ENCODE measurements at places on chromosomes 16 and 17.

- no peak for DNase-seq
These were observed 34.3 kb downstream of the MARF1 start for GRCh38 chr16:15608398-15609285.

- no peak for DNase-seq
These were observed 17.8 kb downstream of the HNF1B start for GRCh38 chr17:37726891-37727675.

DNA sequence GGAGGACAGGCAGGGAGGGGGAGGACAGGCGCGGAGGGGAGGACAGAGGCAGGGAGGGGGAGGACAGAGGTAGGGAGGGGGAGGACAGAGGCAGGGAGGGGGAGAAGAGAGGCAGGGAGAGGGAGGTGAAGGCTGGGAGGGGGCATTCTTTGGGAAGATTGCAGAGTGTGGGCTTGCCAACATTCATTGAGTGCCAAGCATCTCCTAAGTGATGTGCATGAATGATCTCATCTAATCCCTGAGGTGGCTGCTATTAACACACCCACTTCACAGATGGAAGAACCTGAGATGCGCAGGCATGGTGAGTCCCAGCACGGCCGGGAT is 58.3 kb downstream of the NT5M start:
- DNase-seq = peak; percentile 15

- DNase-seq = no peak
These were observed 8.2 kb downstream of the USP22 start for GRCh38 chr17:21034340-21035235.

DNA sequence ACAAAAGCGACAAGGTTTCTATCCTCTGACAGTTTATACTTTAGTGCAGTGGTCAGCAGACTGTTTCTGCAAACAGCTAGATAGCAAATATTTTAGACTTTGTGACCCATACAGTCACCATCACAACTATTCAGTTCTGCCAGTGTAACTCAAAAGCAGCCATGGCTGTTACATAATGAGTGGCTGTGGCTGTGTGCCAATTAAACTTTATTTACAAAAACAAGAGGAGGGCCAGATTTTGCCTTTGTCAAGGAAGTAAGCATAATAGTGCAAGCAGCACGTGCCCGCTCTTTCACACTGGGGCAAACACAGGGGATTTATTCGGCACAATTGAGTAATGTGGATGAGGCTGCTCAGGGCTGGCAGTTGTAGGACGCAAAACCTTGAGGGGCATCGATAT is 551.5 kb downstream of the MAF start:
- no peak for DNase-seq

DNA sequence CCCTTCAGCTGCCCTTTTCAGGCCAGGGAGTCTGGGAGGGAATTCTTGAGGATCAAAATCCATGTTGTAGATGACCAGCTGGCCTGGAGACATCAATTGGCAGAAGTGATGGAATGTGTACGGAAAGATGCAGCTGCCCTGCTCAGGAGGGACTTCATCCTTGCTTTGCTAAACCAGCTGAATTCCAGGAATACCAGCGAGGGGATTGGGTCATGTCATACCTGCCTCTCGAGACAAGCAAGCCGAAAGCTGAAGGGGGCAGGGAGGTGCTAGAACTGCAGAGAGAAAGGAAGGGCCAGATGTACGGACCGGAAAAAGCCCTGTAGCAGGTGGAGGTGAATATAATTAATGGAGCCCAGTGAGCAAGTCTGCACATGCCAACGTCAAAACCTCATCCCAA is 25.6 kb upstream of the NTN1 start:
- no peak for DNase-seq

DNA sequence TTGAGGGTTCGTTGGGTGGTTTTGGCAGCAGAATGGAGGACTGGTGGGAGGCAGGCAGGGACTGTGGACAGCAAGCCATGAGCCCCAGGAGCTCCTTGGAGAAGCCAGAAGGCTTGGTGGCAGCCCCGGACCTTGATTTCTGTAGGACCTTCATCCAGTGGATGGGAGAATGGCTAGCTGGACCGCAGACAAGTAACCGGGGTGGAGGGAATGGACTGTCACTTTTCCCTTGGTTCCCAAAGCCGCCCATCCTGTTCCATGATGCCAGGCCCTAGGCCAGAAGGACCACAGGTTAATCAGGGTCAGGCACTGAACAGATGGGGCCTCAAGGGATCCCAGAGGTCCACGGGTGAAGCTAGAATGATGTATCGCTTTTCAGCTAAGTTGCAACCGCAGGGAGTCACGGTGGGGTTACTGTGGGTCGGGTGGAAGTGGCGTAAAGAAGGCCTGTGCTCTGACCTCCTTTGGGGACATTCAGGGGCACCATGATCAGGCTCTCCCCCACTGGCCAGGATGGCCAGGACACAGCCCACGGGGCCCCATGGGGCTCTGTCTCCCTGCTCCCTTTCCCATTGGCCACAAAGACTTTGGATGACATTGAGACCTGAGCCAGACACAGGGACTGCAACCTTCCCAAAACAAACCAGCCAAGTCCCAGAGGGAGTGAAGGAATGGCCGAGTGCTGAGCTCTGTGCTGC is 66.9 kb upstream of the MRTFB start:
- DNase-seq = no peak

- no peak for DNase-seq
These were observed 80.3 kb downstream of the TRIM37 start for GRCh38 chr17:59026176-59026939.

DNA sequence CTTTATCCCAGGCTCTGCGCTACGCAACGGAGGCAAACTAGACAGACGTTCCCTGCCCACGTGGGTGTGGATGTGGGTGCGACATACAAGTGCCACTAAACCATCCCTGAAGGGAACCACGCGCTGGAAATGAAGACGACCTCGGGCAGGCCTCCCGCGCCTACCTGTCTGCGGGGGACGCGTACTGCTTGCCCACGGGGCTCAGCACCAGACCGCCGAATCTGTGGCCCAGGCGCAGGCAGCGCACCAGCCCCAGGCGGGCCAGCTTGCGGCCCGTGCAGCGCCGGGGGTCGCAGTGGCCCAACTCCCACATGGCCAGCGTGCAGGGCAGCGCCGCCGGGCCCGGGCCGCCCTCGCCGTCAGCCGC is 480 bp downstream of the TSR3 start:
- DNase-seq = no peak

DNA sequence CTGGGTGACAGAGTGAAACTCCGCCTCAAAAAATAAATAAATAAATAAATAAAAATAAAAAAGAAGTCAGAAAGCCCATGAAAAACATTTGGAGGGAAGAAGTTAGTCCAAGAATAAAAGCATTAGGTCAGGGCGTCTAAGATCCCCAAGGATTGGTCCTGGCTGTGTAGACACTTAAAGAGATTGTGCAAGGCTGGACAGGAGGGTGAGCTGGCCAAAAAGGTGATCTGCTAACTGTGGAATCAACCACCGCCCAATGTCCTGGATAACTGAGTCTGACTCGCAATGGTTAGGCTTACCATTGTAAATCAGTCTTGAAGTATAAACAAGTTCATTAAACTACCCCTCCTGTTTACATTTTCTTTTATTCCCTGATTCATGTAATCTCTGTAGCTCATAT is 8.8 kb upstream of the ABCA8 start:
- no peak for DNase-seq

GRCh38 chr17:71383091-71383490 is 737.7 kb upstream of the SOX9 start:
- no peak for DNase-seq

- peak; percentile 71 for DNase-seq
These were observed 1.9 kb downstream of the GLIS2 start for GRCh38 chr16:4317532-4318450.

- DNase-seq = no peak
These were observed 174.8 kb downstream of the NTN1 start for GRCh38 chr17:9195961-9196670.

DNA sequence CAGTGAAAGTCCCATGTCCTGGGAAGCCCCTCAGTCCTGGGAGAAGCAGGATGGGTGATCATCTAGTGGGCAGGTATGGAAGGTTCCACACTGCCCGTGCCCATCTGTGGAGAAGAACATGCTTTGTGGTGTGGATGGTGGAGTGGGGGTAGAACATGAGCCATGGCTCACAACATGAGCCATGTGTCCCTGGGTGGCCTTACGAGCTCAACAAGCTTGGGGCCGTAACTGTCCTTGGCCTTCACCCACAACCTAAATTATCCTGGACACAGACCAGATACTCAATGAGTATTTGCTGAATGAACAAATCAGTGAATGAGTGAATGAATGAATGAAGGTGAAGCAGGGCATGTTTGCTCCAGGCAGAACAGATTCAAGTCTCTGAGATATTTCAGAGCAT is 13.5 kb downstream of the SOX8 start:
- DNase-seq = no peak

- no peak for DNase-seq
These were observed 9.9 kb downstream of the LGALS3BP start for GRCh38 chr17:78969865-78970264.

- no peak for DNase-seq
These were observed at the start of gene PHLPP2 for GRCh38 chr16:71724320-71724751. TSS of gene PHLPP2 (minus strand) at chr16:71724701. CDS start at chr16:71714795, 9,906 bp downstream.

- DNase-seq = peak; percentile 89
These were observed 34.8 kb upstream of the FBXO47 start for GRCh38 chr17:39001703-39002637.

GRCh38 chr17:57868910-57869616 is 19.2 kb upstream of the MRPS23 start:
- DNase-seq = no peak

- DNase-seq = no peak
These were observed 142.3 kb upstream of the ZFHX3 start for GRCh38 chr16:73190256-73190655.

- DNase-seq = no peak
These were observed 16.0 kb downstream of the ALOX12B start for GRCh38 chr17:8071496-8071895.

DNA sequence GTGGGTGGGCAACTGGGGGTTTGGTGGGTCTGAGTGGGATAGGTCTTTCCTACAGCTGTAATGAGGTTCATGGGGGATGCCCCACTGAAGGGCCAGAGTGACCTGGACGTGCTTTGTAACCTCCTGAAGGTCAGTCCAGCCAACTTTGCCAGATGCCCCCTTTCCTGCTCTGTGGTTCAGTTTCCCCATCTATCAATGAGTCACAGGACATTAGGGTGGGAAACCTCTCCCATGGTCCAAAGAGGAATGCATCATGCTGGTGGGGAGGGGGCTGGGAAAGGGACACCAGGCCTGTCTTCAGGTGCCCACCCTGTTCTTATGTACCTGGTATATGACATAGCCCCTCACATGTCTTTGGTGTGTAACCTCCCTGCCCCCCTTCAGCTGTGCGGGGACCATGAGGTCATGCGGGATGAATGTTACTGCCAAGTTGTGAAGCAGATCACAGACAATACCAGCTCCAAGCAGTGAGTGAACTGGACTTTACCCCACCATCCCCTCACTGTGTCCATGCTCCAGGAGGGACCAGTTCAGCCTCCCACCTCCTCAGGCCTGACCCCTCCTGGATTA is 24.0 kb upstream of the ALKBH5 start:
- DNase-seq = no peak

- DNase-seq = peak; percentile 93
These were observed at the start of gene BIRC5 for GRCh38 chr17:78214016-78214705. TSS of gene BIRC5 (plus strand) at chr17:78214253. CDS start at chr17:78214317, 64 bp downstream.

DNA sequence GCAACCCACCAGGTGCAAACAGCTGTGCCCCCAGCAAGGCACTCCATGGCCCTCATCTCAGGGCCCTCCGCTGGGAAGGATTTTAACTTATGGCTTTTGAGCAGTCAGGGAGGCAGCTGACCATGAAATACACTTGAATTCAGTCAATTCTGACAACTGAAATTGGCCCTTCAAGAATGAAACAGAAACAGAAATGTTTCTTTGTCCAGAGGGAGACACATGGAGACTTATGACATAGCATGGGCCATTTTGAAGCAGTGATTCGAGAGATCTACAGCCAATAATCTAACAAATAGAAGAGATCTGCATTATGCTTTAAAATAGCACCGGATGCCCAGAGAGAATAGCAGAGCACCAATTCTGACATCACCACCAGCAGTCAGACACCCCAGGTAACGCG is 7.5 kb downstream of the CACNG1 start:
- DNase-seq = no peak

DNA sequence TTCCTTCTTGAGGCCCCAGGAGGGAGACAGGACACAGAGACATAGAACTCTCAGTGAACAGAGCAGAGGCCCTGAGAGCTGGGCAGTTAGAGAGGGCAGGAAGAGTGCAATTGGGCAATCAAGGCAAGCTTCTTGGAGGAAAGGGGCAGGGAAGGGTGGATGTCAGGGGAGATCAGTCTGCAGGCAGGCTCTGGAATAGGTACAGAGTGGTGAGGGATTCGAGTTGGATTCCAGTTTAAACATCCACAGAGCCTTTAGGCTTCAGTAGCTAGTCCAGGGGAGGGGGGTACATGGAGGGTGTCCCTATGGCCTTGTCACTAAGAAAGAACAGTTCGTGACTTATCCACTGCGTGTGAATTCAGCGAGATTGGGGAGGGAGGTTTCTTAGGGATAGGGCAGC is 2.0 kb downstream of the PYY start:
- DNase-seq = no peak

DNA sequence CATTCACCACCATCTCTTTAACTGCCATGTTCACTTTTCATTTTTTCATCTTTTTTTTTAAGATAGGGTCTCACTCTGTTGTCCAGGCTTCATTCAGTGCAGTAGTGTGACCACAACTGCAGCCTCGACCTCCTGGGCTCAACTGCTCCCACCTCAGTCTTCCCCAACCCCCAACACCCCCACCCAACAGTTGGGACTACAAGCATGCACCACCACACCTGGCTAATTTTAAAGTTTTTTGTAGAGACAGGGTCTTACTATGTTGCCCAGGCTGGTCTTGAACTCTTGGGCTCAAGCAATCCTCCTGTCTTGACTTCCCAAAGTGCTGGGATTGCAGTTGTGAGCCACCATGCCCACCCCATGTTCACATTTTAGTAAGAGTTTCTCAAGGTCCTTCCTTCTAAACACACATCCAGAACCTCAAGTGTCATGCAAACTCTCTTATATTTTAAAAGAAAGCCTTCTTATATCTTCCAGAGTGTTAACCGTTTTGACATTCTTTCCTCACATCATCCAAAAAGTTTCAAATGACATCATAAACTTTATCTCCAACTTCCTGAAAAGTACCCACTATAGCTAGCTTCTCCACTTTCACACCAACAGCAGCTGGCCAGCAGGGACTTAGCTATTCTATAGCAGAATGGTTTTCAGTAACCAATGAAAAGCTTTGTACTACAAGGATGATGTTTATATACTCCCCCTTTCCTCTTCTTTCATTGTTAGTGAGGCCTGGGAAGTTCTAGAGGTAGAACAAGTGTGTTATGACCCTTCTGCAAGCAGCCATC is 49.3 kb downstream of the TRAF4 start:
- DNase-seq = no peak

DNA sequence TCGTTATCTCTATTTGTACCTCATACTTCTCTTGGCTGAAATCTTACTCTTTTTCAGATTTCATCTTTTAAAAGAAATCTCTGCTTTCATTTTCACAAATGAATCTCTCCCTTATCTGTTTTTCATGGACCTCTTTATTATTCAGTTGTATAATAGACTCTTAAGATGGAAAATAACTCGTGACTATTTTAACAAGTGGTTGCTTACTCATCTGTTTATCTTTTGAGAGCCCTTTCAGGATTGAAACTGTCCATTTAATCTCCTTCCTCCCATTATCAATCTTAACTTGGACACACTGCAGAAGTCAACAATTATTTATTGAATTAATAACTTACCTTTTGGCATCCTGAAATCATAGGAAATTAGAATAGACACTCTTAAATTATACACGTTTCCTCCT is 68.8 kb downstream of the ABCA8 start:
- DNase-seq = no peak

GRCh38 chr16:80023865-80024264 is 423.3 kb upstream of the MAF start:
- DNase-seq = no peak
